CD8-positive, alpha-beta memory T cell (primary cell): ENCODE measurements at places on chromosomes 13 and 19. TPM values are rescaled to one million over a fixed set of nuclear protein-coding genes. Genes with fewer than 3 reads are reported as not detected.

The ANKLE1 gene
- total RNA-seq, result 15.2 TPM

The CHST8 gene
- not detected for total RNA-seq

- DNase-seq, result no peak
These were observed 148.7 kb downstream of the NALCN start for GRCh38 chr13:101267656-101268055.

DNA sequence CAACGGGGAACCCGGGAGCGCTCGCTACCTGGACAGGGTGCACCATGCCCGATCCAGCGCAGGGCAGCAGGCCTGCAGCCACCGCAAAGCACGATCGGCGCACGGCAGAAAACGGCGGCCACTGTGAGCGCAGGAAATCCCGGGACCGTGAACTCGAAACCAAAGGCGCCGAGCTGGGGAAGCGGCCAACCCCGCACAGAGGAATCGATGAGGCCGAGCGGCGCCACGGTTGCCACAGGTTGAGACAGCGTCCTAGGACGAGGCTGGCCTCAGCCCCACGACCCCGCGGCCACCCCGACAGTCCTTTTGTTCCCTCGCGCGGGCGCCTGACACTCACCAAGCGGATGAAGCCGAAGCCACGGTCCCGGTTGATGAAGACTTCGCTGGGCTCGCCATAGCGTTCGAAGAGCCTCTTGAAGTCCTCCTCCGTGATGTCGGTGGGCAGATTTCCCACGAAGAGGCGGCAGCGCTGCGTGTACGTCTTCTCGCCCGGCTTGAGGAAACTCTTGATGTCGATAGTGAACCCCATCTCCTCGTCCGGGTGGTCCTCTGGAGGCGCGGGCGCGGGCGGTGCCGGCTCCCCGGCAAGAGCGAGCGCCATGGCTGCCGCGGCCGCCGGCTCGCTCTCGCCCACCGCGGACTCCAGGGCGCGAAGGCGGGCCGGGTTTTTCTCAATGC lies 557 bp downstream of the PSPC1 start:
- DNase-seq, result peak; percentile 52

- DNase-seq, result peak; percentile 60
These were observed 31.3 kb upstream of the ISYNA1 start for GRCh38 chr19:18469069-18469846.

GRCh38 chr19:45096700-45097099 lies 3.7 kb downstream of the PPP1R37 start:
- DNase-seq, result no peak

DNA sequence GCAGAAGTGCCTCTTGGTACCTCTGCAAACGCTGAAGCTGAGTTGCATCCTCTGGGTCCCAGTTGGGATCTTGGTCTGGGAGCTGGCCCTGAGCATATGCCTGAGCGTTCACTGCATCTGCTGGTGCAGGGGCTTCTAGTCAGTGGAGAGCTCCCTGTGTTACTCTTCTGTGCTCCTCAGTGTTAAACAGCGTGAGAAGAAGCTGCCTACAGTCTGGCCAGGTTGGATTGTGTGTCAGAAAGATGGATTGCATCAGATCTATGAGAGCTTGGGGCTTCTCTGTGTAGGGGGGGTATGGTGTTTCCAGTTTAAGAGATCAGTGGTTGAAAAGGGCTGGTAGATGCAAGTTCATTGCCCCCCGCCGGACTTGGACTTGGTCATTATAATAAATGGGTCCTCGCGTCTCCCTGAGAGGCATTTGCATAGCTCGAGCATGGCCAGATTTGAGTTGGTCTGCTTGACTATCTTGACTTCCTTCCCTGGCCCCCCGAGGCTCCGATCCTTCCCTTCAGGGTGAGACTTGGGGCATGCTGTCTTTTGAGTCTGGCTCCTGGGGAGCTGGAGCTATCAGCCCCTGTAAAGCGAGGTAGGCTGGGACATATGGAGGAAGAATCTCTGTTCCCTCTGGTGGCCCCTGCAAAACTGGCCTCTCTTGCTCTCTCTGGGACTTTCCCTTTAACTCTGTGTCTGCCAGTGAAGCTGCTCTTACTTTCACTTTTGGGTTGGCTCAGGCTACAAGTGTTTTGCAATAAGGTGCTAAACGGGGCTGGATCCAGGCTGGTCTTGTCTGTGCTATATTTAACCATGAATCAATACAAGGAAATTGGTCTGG lies 52.9 kb downstream of the OR10H4 start:
- DNase-seq, result no peak
